Stimulated activated CD4-positive, alpha-beta T cell treated with anti-CD3 and anti-CD28 coated beads, Interleukin-4, amount 100 ng/mL, for 48 hours (primary cell): ENCODE measurements at places on chromosomes 5 and 9.

DNA sequence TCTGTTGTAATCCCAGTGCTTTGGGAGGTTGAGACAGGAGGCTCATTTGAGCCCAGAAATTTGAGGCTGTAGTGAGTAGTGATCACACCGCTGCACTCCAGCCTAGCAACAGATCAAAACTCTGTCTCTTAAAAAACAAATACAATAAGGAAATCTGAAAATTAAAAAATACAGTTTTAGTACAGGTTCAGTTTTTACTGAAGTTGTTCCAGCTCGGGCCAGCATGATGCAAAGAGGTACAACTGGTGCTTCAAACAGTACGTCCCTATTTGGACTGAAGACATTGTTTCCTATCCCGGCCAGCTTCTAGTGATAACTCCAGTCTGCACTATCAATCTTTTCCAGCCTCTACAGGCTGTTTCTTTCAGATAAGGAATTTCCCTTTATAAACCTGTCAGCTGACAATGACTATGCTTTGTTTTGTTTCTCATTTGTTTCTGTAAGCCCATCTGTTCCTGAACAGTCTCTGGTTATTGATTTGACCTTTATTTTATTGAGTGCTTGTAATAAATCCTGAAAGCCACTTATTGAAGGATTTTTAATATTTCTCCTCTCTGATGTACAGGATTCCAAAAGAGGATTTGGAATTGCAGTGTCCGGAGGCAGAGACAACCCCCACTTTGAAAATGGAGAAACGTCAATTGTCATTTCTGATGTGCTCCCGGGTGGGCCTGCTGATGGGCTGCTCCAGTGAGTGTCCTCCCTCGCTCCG lies 41.9 kb downstream of the TJP2 start:
- no peak for DNase-seq

DNA sequence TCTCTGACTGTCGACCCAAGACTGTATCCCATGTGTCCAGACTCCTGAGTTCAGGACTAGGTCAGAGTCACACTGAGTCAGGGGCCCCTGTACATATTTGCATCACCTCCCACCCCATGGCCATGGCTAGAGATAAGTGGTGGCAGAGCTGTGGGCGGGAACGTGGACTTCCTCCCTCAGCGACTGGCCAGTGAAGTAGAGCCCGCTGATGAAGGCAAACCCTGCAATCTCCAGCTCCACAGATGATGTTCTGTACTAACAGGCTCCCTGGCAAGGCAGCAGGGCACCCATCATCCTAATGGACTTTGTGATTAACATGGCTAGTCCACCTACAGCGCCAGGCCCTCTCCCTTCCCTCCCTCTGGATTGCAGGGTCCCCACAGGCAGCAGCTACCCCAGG lies 110.5 kb upstream of the LRRTM2 start:
- no peak for DNase-seq

DNA sequence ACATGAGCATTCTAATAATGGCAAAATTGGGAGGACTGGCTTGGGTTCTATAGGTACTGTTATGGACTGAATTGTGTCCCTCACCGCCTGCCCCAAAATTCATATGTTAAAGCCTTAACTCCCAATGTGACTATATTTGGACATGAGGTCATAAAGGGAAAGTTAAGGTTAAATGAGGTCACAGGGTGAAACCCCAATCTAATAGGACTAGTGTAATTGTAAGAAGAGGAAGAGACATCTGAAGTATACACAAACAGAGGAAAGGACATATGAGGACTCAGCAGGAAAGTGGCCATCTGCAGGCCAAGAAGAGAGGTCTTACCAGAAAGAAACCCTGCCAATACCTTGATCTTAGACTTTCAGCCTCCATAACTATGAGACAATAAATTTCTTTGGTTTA lies 23.1 kb downstream of the RNF180 start:
- no peak for DNase-seq

DNA sequence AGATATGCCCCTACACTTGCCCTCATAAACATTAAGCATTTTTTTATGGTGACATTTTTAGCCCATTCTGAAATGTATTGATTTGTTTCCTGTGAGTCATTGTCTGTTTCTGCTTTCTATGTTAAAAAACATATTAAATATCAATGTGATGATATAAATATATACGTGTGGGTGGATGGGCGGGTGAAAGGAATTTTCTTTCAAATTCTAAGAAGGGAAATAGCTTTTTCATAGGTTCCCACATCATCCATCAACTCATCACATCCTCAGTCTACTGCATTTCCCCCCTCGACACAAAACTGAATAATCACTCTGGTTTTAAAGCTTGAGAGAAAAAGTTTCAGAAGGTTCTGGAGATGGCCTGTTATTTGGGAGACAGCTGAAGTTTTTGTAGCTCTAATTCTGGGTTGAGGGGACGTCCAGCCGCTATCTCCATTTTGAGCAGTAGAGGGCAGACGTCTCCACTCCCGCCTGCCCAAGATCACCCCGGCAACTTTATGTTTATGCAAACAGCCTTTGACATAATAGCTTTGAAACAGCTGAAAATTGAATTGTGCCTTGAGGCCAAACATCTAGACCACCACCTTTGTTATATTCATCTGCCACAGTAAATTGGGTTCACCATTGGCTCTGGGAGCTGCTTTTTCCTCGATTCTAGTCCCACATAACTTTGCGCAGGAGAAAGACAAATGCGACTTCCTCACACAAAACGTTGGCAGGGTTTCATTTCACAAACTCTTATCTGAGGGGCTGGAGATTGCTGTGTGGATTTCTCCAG lies 216.2 kb upstream of the CLINT1 start:
- DNase-seq = peak; percentile 12

- no peak for DNase-seq
Measured at GRCh38 chr5:151054709-151055108, 26.1 kb downstream of the TNIP1 start.

- DNase-seq = no peak
Measured at GRCh38 chr9:86599561-86599960, 245.4 kb upstream of the TUT7 start.

GRCh38 chr5:79774171-79774854 lies 84.7 kb downstream of the CMYA5 start:
- DNase-seq = no peak

- DNase-seq = no peak
Measured at GRCh38 chr5:143234162-143234842, 169.2 kb downstream of the NR3C1 start.

GRCh38 chr9:128408963-128409431 lies 11.7 kb upstream of the CERCAM start:
- no peak for DNase-seq

GRCh38 chr9:69178583-69179011 lies 4.5 kb downstream of the TJP2 start:
- no peak for DNase-seq

GRCh38 chr5:169300468-169301385 lies at the start of gene SLIT3:
SLIT3 (minus strand) TSS chr5:169301139; CDS start chr5:169300709, 430 bp downstream.
- DNase-seq = no peak

DNA sequence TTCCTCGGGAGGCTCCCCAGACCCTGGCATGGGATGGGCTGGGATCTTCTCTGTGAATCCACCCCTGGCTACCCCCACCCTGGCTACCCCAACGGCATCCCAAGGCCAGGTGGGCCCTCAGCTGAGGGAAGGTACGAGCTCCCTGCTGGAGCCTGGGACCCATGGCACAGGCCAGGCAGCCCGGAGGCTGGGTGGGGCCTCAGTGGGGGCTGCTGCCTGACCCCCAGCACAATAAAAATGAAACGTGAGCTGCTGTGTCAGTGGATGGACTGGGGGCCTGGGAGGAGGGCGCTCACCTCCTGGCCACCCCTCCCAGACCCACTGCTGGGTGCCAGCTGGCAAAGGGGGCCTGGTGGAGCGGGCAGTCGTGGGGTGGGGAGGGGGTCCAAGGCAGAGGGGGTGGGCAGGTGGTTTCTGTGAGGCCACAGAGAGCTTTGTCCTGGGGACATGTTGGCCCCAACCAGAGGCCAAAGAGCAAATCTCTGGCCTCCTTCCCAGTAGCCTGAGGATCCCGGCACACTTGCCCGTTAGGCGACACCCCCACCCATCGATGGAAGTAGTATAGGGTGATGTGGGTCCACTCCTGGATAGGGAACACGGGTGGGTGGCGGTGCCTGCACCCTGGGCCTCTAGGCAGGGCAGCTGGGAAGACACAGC lies 9.8 kb downstream of the EGFL7 start:
- DNase-seq = no peak

- no peak for DNase-seq
Measured at GRCh38 chr9:135247227-135247930, 159.9 kb downstream of the OLFM1 start.

DNA sequence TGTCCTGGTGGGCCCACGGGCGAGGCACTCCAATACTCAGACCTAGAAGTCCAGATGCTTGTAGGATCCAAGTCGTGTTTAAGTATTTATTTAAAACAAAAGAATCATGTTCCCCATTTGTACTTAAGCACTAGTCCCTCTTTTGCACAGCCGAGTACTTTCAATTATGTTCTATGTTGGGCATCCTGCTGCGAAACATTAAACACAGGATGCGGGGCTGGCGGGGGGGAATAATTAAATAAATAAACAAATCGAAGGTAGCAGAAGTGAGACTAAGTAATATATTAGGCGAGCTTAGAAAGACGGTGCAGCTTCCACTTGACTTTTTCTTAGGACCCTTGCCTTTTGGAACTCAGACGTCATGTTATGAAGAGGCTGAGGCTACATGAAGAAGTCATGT lies 1129.2 kb upstream of the ACO1 start:
- no peak for DNase-seq
